A549 (cell line): ENCODE measurements at places on chromosomes 5 and 9.

GRCh38 chr5:166062719-166063118, 2228.7 kb upstream of the WWC1 start:
- DNase-seq: no peak

DNA sequence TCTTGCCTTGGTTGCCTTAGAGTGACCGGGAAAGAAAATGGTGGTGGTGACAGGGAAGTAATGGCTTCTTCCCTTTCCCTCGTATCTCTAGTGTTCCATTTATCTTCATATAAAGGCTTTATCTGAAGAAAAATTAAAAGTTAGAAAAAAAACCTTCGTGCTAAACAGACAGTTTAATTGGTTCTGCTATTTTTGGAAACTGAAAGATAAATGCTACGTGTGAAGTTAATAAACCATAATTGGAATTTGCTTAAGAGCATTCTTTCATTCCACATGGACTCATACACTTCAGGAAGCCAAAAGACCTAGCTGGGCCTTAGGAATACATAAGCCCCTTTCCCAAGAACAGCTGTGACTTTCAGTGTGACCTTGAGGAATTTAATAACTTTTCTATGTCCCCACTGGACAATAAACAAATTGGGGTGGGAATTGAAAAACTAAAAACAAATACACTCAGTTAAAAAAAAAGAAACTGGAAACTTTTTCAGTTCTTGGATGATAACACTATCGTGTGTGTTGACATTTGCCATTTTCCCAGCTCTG, 818.8 kb upstream of the WWC1 start:
- DNase-seq: no peak

DNA sequence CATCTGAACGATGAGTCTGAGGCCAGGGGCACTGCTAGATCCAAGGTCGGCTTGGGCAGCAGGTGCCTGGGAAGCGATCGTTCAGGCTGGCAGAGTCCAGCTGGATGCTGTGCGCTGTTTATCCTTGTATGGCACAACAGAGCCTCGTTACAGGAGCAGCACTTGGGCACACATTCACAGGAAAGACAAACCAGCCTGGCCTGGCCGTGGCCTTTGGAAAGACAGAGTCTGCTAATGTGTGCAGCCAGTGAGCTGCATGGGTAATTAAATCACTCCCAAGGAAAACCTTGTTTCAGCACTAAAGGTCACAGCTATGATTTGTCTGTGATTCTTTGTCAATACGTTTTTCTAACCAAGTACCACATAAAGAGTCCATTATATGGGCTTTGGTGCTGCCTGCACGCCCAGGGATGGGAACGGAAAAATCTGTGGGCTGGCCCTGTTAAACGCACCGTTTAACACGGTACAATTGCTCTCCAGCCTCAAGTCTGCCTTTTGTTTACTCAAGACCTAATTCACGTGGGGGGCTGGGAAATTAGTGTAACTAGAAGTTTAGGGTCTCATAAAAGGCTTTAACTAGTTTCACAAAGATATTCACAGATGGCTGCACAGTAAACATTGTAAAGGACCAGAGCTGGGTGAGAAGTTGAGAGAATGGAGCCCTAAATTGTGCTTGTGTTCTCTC, 509.3 kb downstream of the KDM4C start:
- DNase-seq: no peak

DNA sequence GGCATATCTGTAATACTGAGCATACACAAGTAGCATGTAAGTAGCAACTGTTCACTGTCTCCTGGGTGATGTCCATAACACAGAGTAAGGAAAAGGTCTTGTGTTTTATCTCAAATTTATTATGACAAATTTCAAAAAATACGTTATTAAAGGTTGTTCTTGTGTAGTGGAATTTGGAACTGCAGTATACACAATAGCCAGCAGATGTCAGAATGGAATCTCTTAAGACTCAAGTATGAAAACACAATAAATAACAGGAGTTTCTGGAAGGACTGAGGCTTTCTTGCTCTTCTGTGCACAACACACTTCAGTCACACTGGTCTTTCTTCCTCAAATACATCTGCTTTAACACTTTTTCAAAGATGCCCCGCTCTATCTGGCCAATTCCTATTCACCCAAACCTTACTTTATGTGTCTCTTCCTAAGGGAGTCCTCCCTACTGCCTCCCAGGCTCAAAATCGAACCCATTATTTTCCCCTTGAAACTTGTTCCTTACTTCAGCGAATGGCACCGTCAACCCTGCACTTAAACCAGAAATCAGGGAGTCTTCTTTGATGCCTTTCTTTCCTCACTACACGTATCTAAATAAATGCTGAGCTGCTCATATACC, 6.5 kb upstream of the FBXO10 start:
- peak; percentile 78 for DNase-seq

DNA sequence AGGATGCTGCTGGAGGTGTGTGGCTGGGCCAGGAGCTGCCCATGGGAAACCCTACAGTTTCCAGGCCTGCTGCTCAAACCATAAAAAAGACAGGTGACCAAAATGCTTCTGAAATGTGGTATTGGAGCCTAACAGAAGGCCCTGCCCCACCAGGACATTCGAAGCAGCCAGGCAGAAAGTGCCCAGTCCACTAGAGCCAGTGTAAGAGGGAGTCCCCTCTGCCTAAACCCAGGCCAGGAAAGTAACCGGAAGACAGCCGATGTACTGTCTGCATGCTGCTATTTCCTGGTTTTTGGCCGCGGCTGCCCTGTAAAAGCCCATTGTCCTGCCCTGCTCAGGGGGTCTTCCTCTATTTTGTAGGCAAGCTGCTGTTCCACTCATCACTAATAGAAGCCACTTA, 150.7 kb upstream of the IRX2 start:
- DNase-seq: no peak

GRCh38 chr5:134503937-134504437, 21.5 kb upstream of the JADE2 start:
- no peak for DNase-seq

DNA sequence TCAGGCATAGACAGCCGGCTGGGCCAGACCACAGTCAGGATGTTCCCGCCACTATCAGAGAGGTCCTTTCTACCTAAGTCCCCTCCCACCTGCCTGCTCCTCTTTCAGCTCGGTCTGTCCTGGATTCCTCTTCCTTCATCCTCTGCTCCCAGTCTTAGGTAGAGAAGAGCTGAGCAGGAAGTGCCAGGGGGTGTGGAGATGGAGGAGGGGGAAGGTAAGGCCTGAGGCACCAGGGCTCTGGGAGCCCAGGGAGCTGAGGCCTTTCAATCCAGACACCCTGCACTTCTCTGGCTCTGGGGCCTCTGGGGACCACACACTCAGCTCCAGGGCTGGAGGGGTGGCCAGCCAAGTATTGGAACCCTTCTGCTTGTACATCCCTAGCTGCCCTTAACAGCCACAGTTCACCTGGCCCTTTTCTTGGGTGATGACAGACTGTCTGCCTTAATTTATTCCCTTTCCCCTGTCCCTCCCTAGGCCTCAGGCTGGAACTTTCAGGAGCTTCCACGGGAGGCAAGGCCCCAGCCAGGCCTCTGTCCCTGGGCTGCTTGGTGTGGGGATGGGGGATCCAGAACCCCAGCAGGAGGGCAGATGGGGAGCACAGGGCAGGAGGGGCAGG, 15.6 kb downstream of the IRF1 start:
- no peak for DNase-seq
